ENCODE measurements at places on chromosomes 7 and 10.

- no peak for DNase-seq
Measured at GRCh38 chr10:34319197-34319846, 495.8 kb downstream of the PARD3 start.

GRCh38 chr10:99758211-99758891 lies 24.1 kb upstream of the ABCC2 start:
- DNase-seq: no peak

- DNase-seq: no peak
Measured at GRCh38 chr10:111984057-111984456, 199.5 kb downstream of the GPAM start.

DNA sequence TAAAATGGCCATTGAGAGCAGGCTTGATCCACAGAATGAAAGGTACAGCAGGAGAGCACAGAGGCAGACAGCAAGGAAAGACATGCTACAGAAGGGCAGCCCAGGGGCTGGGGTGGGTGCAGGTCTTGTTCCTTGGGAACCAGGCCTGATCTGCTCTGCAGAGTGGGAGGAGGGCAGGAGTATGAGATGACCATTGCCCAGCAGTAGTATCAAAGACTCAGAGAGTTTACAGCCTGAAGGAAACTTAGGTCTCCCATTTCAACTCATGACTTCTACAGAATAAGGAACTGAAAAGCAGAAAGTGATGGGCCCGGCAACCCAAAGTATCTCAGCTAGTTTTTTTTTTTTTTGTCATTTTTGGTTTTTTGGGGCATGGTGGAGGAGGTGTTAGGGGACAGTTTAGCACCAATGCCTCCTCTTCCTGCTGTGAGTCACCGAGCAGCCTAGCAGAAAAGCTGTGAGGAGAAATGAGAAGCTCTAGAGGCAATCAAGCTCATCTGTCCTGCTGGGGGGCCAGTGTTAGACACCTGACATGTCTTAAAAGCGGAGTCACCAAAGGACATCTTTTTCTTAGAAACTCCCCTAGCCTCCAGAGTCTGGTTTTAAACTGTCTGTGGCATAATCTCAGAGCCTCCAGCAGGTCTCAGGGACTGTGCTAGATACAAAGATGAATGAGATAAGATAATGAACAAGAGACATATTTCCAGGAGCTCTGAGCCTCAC lies 34.3 kb upstream of the HERPUD2 start:
- peak; percentile 84 for DNase-seq

GRCh38 chr7:19971956-19972355 lies 198.5 kb upstream of the TMEM196 start:
- DNase-seq: no peak

GRCh38 chr7:4959306-4959705 lies 319 bp upstream of the MMD2 start:
- DNase-seq: no peak

- DNase-seq: no peak
Measured at GRCh38 chr7:158264881-158265742, 322.5 kb downstream of the PTPRN2 start.

DNA sequence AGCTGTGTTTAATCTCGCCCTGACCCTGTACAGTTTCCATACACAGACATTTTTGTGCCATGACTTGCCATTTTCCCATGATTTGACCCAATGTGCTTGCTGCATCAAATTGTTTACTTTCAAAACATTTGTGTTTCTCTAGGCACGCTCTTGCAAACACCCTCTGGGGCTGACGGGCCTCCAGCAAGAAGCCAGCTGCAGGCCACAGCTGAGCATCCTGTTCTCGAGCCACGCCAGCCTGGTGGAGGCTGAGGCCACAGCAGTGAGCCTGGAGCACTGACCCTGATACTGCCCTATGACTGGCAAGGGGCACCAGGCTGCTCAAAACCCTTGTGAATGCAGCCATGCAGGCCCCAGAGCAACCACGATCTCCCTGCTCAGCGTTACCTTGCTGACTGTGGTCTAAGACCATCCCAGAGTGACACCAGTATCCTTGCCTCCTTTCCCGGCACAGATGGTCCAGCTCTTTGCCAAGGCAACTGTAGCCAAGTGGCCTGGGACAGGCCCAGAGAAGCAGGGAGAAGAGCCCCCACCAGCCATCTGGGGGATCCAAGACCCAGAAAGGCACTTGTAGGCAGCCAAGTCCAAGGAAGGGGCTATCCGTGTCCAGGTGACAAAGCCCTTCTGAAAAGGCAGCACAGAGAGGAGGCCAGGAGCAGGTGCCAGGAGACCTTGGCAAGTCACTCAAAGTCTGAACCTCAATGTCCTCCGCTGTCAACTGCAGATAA lies 78.5 kb downstream of the OAT start:
- no peak for DNase-seq

GRCh38 chr7:113283861-113284260 lies 165.5 kb upstream of the SMIM30 start:
- no peak for DNase-seq

- no peak for DNase-seq
Measured at GRCh38 chr7:149719050-149719899, 54.1 kb downstream of the ZNF467 start.

- no peak for DNase-seq
Measured at GRCh38 chr7:117202511-117202910, 120.3 kb downstream of the WNT2 start.

- no peak for DNase-seq
Measured at GRCh38 chr7:144830811-144831210, 5.0 kb downstream of the TPK1 start.

- DNase-seq: no peak
Measured at GRCh38 chr7:74535951-74536356, 82.2 kb downstream of the GTF2IRD1 start.

DNA sequence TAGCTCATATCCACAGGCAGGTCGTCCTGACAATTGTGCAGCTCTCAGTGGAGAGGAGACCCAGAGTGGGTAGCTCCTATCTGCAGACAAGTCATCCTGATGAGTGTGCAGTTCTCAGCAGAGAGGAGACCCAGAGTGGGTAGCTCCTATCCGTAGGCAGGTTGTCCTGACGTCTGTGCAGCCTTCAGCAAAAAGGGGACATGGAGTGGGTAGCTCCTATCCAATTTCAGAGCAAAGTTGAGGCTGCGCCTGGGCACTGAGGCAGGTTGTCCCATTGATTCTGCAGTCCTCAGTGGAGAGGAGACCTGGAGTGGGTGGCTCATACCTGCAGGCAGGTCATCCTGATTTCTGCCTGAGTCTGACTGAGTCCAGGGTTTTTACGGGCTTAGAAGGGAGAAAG lies 111.8 kb downstream of the HPSE2 start:
- no peak for DNase-seq

DNA sequence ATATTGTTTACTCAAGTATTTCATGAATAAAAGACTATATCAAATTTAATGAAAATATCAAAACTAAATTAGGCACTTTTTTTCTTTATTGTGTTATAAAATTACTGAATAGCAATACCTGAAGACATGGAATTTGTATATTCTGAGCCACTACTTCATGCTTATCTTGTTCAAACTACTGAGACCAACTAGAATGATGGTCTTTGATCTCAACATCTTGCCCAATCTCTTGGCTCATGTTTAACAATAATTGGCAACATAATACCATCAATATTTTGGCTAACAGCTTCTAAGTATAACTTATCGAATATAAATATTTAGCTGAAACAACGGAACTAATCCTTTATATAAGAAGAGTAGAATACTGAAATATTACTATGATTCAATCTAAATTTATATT lies 56.5 kb upstream of the AGMO start:
- no peak for DNase-seq

Data from Karpas-422 (cell line).